ENCODE measurements at places on chromosomes 5 and 9.

- no peak for DNase-seq
Observed at GRCh38 chr9:109020581-109021511, 7.5 kb upstream of the CTNNAL1 start.

- no peak for DNase-seq
Observed at GRCh38 chr5:179776411-179776938, 17.3 kb upstream of the LTC4S start.

DNA sequence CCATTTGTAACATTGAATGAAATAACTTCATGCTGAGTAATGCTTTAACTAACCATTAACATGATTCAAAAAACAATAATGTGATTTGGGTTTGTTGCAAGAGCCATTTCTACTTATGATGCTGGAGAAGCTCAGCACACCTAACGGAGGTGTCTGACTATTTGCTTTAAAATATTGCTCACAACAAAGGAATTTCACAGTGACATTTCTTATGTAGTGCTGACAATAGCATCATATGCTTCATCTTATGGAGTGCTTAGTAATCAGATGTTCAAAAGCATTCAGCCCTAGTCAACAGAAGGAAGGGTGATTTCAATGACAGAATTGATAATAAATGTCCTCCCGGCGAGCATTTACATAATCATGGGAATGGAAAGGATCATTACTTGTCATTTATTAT, 1003.3 kb upstream of the COX7C start:
- DNase-seq, result no peak

DNA sequence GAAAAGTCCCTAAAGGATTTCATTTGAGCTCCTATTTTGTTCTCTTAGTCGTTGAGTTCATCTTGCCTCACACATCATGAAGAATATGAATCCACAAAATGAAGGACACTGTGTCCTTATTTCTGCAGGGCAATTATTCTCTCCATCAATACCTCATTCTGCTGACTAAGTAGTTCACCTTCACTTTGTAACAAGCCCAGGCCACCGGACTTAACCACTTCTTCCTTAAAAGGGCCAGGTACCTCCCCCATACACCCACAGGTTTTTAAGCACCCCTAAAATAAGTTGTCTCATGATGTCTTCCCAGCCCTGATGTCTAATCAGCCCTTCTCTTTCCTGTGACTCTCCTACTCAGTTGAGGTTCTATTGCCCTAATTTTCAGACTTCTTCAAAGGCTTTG, 67.1 kb upstream of the PLPP6 start:
- no peak for DNase-seq

DNA sequence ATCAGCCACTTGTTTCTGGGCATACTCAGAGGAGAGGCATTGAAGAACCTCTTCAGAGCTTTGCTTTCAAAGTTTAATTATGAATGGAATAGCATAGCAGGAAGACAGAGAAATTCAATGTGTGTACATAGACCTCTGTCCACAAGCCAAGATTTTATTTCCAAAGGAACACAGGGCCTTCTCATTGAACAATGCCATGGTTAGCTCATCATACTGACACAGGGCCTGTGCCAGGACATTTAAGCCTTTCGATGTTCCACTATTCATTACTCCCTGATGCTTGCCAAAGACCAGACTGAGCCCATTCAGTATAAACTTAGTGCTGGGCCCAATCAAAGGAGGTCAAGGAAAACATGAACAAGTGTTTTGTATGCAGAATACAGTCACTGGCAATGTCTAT, 280.8 kb downstream of the FBXL17 start:
- no peak for DNase-seq
